Stimulated activated CD8-positive, alpha-beta memory T cell treated with anti-CD3 and anti-CD28 coated beads, Interleukin-4, amount 100 ng/mL, for 4 hours (primary cell): ENCODE measurements at places on chromosomes 1 and 21.

DNA sequence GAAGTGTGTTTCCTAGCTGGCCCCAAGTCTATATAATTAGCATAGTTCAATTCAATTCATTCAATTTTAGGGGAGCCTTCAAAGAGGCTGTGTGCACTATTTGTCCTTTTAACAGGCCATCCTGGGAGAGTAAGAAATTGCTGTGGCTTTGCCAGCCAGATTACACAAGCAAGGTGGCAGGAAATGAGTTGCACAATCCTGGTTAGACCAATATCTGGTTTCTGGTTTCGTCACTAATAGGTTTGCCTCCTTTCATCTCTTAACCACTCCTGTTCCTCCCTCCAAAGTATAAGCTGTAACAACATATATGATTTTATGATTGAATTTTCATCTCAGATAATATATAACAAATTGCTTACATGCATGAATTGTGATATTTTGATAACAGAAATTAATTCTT, 84.1 kb upstream of the NEGR1 start:
- no peak for DNase-seq

DNA sequence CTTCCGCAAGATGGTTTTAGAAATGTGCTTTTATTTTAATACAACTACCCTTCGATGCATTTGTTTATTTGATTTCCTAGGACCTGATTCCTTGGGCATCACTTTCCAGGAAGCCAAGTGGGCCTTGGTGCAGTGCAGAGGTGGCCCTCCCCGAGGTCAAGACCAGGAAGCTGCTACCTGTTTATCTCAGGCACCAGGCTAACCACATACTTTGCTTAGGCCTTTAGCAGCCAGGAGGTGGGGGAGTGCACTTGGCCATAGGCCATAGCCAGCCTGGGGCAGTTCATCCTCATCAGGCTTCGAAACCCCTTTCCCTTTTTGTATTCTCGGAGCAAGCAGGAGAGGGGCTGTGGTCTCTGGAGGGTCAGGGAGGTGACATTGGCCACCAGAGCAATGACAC, 45.4 kb downstream of the SMYD2 start:
- DNase-seq: no peak

DNA sequence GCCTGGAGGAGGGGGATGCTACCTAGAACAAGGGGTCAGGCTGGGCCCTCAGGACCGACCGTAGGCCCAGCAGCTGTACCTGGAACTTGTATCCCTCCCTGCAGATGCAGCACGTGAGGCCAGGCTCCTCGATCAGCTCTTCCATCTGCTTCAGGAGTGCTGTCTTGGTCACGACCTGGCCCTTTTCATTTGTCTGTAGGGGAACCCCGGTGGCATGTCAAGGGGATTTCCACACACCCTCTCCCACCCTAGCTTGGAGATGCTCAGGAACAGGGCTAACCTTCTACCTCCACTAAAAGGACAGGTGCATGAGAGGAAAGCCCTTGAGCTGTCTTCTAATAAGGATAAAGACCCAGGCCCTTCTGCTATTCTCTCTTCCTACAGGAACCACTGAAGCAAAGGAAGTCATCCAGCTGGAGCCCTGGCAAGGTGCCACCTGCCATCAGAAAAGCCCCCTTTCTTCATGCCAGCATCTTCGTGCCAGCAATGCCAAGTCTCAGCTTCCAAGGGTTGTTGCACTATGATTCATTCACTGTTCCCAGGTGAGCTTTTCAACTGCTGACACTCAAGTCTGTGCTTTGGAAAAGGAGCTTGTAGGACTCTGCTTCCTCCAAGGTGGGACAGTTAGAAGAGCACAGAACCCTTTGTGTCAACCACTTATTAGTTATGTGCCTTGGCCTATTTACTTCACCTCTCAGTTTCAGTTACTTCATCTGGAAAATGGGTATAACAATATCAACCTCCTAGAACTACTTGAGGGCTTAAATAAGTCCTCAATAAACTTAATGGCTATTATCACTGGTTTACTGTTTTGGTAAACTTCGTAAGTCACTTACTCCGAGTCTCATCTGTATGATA, 122.1 kb downstream of the UBR4 start:
- no peak for DNase-seq

- peak; percentile 22 for DNase-seq
These were observed 683 bp downstream of the LRRC8D start for GRCh38 chr1:89821322-89822108.

DNA sequence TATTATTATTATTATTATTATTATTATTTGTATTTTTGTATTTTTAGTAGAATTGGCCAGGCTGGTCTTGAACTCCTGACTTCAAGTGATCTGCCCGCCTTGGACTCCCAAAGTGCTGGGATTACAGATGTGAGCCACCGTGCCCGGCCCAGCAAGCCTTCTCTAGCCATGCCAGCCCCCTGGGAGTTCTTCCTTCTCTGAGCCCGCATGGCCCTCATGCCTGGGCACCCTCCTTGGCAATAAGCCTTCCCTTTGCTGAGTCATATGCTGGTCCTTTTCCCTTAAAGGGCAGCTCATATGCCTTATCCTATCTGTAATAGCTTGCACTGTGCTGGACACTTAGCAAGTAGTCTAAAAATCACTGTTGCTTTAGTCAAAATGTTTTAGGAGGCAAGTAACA, 8.5 kb upstream of the NBL1 start:
- DNase-seq: no peak

DNA sequence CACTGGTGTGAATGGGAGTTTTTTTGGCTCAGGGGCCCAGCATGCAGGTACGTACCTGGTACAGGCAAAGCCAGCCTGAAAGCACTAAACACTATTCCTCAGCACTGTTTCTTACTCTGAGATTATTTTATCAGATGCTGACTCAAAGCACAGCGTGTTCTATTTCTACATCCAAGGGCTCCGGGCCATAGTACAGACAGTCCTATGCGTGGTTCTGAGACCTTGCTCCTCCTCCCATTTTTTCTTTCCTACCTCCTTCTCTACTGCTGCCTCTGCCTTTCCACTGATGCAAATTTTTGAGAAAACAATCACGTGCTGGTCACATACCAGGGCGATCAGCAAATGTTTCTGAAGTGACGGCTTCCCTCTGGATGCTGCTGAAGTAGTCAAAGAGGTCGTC, 36.3 kb downstream of the PDPN start:
- no peak for DNase-seq
